ENCODE measurements at places on chromosomes 12 and 14.

- no peak for DNase-seq
These were observed 34.4 kb upstream of the EPS8 start for GRCh38 chr12:15823360-15824128.

DNA sequence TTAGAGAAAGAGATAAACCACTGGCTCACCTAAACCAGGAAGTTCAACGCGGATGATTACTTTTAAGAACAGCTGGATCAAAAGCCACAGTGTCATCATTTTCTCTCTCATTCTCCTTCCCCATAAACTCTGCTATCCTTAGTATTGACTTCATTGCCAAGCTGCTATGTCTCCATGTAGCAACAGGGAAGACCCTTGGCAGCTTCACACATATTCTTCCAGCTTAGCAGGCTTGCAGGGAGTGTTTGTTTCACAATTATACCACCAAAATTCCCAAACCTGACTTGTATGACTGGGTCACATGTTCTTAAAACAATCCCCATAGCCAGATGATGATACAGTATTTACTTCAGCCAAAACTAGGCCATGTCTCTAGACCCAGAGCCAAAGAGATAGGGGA is 235.5 kb downstream of the PAWR start:
- no peak for DNase-seq

- no peak for DNase-seq
These were observed 230.5 kb downstream of the PCNX1 start for GRCh38 chr14:71137536-71138447.

DNA sequence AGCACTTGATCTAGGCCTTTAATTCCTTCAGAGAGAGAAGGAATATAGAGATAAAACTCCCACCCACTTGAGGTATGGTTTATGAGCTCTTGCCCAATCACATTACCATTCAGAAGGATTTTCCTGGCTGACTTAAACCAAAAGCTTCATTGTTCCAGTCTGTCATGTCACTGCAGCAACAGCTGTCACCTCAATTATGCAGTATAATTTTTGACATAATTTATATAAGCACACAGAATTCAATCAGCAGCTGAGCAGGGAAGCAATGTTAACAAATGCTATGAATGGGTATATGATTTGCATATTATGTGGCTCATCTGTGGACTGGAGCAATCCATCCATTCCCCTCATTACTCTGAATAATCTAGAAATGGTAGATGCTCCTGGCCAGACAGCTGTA is 40.3 kb downstream of the CBX5 start:
- DNase-seq: no peak

- DNase-seq: no peak
These were observed 9.3 kb upstream of the B4GALNT3 start for GRCh38 chr12:450438-450837.

DNA sequence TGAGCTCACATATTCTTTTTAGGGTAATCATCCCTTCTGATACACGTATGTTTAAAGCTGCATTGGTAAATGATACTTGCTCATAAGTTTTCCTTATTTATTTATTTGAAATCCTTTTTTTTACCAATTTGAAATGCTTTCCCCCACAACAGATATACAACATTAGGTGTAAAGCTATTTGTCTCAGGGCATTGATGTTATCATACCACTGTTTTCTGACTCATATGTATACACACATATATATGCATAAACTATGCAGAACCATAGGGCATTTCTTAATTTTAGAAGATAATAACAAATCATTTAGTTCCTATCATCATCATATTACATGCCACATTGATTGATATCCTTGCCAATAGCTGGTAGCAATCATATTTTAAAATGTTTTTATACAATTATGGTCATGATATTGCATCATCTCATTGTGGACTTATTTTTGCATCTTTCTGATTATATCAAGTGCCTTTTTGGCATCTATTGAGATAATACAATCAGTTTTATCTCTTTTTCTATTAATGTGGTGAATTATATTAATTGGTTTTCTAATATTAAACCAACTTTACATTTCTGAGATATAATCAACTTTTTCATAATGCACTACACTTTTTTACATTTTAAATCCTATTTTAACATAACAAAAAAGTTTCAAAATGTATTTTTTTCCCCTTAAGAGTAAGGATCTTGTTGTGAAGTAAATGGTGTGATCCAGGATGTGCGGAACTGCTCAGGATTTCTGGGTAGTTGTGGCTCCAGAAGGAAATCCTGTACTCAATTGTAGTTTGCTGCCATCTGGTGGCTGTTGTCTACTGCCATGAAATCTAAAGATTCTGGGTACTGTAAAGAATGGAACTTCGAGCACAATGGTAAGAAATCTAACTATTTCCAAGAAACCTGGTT is 16.7 kb downstream of the OR9K2 start:
- DNase-seq: peak; percentile 33

GRCh38 chr12:90098132-90098779 is 389.6 kb upstream of the ATP2B1 start:
- DNase-seq: no peak

- peak; percentile 45 for DNase-seq
These were observed 110.7 kb upstream of the SFSWAP start for GRCh38 chr12:131600160-131600532.

DNA sequence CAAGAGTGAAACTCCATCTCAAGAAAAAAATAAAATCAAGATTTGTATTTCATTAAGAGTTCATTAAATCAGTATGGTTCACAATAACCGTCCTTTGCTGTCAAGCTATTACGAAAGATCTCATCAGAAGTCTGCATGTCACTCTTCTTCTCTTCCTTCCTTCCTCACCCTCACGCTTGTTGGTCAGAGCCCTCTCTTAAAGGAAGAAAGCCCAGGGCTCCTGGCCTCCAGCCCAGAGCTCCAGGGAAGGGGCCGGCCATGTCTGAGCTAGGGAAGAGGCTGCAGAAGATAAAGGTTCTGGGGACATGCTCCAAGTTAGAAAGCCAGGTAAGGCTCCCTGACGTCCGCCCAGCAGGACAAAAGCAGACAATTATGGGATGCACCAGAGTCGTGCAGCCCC is 43.1 kb upstream of the DLK1 start:
- DNase-seq: no peak

DNA sequence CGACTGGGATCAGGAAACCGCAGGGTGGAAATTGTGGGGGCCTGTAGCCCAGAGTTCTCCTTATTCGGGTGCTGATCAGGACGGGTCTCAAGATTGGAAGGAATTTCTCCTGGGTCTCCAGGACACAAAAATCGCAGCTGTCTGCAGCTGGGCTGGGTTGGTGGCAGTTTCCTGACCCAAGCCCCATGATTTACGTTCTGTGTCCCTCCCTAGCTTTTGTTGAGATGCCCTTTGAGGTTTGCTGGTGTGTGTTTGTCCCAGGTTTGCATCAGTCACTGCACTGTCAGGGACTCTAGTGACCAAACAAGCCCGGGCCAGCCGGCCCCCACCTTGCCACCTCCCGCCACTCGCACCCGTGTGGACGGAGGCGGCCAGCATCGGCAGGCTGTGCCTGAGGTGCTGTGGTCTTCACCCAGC is 89.5 kb downstream of the FBXL14 start:
- DNase-seq: no peak

DNA sequence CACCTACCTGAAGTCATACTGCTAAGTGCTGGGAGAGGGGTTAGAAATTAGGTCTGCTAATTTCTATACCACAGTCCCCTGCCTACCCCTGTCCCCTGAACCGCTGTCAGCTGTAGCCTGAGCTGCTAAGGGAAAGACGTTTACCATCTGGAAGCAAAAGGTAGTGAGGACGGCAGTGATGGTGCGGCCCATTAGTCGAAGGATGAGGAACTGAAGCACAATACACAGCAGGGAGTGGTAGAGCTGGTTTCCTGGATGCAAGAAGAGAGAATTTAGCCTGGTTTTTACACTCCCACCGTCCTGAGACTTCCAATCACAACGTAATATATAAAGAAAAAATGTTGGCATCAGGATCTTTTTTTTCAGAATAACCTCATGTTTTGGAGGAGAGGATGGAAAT is 11.8 kb downstream of the EMG1 start:
- DNase-seq: no peak

DNA sequence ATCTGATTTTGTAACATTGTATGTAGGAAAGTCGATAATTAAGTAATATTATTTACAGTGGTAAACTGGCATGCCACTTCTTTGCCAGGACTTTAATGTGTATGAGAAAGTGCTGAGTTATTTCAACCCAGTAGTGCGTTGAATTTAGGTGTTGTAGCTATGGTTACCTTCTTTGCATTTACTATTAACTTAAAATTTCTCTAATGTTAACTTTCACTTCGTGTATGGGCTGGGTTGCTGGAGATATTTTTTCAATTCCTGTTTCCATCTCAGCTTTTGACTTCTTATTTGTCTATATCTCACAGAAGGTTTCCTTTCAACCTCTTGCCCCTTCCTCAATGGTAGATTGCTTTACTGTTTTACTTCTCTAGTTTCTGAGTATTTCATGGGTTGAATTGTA is 1345.6 kb downstream of the FSCB start:
- DNase-seq: no peak

- DNase-seq: no peak
These were observed 50.5 kb upstream of the PWP1 start for GRCh38 chr12:107635139-107635538.

DNA sequence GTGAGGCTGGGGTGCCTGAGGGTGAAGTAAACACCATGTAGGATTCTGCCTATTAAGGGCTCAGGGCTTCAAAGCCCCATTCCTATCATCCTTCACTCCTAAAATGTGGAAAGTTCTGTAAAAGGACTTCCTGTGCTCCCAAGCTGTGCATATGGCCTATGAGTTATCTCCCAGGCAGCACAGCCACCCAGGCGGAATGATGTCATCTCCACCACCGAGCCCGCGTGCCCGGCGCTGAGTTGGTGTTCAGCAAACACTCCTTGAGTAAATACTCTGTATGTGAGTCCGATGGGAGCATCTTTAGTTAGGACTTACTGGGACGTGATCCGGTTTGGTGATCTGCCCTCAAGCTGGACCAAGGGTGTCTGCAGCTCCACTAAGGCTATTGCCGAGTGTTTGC is 437.3 kb downstream of the MED13L start:
- DNase-seq: no peak

DNA sequence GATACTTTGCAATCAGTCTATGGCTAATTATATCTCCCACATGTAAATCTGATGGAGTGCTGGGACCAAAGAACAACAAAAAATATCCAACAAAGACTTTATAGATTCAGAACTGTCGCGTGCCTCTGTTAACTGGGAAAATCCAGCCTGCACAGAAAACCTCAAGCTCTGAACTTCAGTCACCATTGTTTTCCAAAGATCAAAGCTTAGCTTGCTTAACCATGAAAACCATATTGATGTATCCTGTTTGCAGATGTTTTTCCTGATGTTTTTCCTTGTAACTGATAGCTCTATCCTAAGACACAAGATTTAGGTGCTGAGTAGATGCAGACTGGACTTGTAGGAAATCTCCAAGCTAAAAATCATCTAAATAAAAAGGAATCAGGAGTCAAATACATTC is 163.7 kb downstream of the GXYLT1 start:
- no peak for DNase-seq

GRCh38 chr14:77878783-77879182 is 78.9 kb downstream of the ADCK1 start:
- no peak for DNase-seq

- no peak for DNase-seq
These were observed 90.6 kb downstream of the VCPKMT start for GRCh38 chr14:50025776-50026175.

GRCh38 chr14:94795372-94795771 is 25.5 kb upstream of the GSC start:
- DNase-seq: no peak

- DNase-seq: no peak
These were observed 138.2 kb downstream of the CACNA1C start for GRCh38 chr12:2190896-2191533.

DNA sequence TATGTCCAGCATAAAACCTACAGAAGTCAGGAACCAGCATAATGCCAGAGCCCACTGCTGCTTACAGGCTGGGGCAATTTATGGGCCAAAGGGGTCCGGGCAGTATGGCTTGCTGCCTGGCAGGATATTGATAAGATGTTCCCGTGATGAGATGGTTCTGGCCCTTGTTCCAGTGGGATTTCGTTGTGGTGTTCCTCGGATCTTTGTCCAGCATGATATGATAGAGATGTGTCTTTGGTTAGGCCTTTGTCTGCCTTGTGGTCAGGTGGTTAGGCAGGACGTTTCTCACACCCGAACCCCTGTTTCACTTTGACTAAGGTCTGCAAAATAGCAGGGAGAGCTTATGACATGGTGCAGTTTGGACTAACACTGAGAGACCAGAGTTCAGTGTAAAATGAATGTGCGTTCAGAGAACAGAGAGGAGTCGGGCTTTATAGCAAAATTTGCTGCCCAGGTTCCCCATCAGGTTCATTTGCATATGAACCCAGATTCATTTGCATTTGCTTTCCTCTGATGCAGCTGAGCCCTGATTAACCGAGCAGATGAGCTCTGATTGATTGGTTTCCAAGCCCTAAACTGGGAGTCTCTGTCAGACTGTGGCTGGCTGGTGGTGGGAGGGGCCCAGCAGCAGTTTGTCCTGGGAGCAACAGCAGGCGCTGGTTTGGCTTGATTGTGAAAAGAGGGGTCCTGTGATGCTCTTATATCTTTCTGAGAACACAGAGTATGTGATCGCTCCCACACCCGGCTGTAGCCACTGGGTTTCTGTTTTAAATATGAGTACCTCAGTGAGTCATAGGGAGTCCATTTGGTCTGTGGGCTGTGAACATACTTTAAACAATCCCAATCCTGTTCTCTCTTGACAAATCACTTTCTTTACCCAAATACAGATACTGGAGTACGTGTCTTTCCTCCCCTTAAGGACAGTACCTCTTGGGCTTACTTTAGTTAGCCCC is 156.3 kb upstream of the PZP start:
- no peak for DNase-seq

- DNase-seq: no peak
These were observed 774.9 kb upstream of the NOVA1 start for GRCh38 chr14:27372771-27373170.

DNA sequence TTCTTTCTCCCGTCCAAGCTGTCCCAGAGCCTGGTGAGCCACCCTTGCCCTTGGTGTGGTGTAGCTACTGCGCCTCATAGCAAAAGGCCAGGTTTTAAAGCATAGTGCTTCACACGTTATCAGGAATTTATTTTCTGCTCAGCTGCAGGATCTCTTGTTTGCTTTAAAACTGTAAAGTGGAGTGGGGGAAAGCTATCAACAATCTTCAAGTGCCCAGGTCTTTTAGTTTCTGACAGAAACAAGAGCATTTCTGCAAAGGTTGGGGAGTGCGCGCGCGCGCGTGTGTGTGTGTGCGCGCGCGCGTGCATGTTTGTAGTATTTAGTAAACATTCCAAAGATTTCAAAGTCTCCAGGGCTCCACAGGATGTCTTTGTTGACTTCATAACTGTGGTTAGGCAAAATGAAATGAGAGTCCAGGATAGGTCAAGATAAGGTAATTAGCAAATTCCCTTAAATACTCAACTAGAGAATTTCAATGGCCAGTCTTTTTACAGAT is 45.5 kb downstream of the EML1 start:
- DNase-seq: no peak

DNA sequence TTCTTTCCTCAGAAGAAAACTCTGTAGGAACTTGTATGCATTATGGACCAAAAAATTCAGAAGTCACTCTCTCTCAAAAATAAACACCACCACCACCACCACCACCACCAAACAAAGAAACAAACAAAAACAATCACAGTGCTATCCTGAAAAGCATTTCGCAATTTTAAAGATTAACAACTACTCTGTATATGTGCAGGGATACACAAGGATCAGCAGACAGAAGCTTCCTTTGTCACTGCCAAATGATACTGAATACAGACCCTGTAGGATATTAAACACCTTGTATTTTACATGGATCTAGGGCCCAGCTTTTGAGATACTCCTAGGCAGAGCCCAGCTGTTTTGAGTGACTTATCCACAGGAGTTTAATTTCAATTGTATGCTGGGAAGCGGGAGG is 31.7 kb downstream of the ATP2B1 start:
- DNase-seq: no peak

GRCh38 chr12:111981987-111982386 is 31.0 kb downstream of the TMEM116 start:
- no peak for DNase-seq
